Activated T-helper 1 cell treated with anti-CD3 and anti-CD28 coated beads, Interleukin-2, amount 50 U/mL, for 16 hours (primary cell): ENCODE measurements at places on chromosomes 6 and 20.

GRCh38 chr20:63536241-63536977, 767 bp downstream of the PTK6 start:
- no peak for DNase-seq

DNA sequence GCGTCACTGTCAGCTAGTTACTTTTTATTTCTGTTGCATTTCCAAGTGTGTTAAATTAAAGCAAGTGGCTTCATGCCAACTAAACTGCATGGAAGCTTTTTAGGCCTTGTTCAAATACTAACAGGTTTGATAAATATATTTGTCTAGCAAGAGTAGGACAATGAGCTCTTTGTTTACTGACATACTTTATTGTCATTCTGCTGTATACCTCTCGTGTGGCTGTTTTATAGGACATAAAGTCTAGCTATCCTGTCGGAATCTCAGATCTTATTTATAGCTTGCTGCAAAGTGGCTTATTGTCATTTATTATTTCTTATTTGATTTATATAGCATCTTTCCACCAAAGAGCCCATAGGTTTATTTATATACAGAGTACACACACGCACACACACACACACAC, 711.1 kb downstream of the KIF16B start:
- no peak for DNase-seq

GRCh38 chr6:38057994-38058393, 238.5 kb downstream of the ZFAND3 start:
- DNase-seq = no peak

- DNase-seq = no peak
Observed at GRCh38 chr6:97086781-97087180, 162.3 kb downstream of the KLHL32 start.

DNA sequence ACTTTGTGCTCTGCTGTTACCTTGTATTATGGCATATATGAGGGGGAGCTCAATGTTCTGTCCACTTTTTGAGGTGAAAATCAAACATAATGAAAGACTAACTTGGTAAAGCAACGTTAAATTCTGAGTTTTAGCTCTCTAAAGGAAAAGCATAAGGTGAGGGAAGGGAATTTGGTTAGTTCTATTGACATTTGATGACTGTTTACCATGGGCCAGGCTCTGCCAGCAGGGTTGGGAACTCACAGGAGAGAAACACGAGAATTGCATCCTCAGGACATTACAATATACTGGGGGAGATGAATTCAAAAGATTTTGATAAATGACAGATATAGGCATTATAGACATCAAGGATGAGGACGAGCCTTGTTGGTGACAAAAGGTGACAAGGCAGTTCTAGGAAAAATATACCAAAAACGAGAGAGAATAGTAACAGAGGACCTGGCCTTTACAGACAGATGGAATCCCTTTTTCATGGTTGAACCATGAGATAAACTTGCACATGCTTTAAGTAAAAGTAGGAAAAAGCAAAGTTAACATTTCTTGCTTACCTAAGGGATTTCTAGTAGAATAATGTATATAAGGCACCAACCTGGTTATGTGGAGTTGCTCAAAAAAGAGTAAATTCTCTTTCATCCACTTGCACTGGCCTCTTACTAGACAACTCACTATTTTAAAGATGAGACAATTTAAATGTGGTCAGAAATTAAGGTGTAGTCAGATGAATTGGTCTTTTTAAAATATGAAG, 191.4 kb downstream of the NKAIN2 start:
- no peak for DNase-seq

GRCh38 chr20:64065974-64066343, 3.0 kb downstream of the TCEA2 start:
- no peak for DNase-seq

DNA sequence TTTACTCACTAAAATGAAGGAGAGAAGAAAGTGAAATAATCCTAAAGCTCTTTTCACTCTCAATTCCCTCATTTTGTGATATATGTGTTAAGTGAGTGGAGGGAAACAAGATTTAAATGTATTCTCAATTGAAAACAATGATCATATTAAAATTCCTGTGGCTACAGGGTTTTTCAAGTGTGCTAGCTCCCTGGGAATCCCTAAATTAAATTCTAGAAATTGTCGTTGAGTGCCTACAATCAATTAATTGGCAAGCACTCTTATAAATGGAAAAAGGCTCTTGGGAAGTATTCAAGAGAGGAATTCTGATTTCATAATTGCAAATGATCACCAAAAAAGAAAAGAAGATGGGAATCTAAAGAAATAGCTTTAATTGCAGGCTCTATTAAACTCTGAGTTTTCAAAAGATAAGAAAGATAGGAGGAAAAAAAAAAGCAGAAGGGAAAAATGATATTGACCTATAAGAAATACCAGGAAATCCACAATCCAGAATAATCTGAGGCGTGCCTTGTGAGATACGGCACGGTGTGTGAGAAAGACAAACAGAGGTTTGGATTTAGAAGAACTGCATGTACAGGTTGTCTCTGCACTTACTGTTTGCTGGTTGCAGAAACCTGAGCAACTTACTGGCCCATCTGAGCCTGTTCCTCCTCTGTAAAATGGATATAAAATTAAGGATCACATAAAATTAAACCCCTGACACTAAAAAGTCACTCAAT, 18.3 kb upstream of the MBOAT1 start:
- no peak for DNase-seq

GRCh38 chr20:44918342-44918741, 8.5 kb downstream of the PABPC1L start:
- DNase-seq = no peak

DNA sequence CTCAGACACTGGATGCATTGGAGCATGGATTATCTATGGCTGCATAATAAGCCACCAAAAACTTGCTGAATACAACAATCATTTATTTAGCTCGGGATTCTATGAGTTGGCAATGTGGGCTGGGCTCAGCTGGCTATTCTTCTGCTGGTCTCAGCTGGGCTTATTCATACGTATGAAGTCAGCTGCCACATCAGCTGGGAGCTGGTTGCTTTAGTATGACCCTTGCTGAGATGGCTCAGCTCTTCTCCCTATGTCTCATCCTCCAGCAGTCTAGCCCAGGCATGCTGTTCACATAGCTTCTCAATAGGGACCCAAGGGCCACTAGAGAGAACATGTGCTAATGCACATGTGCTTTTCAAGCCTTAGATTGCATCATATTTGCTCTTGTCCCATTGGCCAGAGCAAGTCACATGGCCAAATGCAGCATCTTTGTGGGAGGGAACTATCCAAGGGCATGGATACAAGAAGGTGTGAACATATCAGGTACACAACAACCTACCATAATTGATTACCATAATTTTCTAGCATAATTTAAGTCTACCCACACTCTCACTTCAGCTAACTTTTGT, 444.6 kb downstream of the KIF16B start:
- DNase-seq = no peak

DNA sequence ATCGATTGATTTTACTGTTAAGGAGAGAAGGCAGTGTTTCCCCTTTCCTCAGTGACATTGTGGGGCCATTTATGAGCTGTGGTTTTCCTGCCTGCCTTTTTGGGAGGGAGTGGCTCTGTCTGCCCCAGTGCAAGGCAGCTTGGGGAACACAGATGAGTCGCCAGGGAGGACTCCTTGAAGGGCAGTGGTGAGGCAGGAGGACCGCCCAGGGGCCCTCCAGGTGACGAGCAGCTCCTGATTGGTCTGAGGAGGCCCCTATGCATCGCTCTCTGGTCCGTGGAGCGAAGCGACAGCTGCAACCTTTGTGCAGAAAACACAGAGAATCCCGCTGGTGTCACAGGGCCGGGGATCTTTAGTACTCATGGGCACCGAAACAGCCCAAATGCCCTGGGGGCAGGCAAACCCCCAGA, 100.3 kb downstream of the TMEM242 start:
- no peak for DNase-seq

DNA sequence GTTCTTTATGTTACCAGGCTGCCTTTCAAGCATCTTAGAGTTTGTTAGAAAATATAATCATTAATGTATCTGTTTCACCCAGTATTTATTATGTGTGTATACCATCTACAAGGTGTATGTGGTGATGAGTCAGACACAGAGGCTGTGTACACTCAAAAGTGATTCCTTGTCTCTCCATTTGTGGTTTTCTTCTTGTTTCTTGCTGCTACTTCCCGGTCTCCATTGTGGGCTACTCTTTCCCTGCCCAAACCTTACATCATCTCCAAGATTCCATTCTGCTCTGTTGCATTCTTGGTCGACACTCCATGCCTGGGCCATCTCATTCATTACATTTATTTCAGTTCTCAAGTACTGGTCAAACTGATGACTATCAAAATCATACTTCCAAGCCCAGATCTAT, 182.2 kb upstream of the STXBP5 start:
- no peak for DNase-seq

DNA sequence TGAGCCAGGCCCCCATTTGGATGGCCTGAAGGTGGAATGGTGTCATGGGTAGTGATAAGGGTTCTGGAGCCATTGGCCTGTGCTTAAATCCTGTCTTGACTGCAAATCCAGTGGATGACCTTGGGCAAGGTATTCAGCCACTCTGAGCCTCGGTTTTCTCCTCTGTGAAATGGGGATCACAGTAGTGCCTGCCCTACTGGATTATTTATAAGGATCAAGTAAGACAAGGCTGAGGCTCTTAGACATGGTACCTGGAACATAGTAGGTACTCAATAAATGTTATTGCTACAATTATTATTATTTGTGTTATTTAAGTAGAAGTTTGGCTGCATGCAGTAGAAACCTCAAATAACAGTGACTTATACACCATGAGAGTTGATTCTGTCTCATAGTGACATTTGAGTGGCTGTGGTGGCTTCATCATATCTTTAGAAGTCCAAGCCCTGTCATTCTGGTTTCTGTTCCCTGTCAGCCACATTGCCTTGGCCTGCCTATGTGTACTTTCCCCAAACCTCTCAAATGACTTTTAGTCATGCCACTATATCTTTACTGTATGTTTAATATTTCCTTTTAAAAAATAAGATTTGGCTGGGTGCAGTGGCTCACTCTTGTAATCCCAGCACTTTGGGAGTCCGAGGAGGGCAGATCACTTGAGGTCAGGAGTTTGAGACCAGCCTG, 37.6 kb upstream of the CHMP4B start:
- no peak for DNase-seq

DNA sequence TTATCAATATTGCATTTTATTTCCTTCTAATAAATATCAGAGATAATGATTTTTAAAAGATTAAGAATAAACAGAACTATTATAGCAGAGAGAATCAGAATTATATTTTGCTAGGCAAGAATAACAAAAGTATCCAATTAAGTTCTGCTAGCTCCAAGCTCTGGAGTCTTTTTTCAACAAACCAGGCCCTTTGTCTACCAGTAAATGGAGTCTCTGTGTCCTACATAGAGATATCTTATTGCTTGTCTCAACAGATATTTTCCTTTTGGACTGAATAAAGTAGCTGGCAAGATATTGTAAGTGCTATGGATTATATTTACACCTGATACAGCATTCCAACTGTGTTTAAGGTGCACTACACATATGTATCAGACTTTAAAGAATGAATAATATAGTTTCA, 107.1 kb downstream of the DST start:
- DNase-seq = no peak

DNA sequence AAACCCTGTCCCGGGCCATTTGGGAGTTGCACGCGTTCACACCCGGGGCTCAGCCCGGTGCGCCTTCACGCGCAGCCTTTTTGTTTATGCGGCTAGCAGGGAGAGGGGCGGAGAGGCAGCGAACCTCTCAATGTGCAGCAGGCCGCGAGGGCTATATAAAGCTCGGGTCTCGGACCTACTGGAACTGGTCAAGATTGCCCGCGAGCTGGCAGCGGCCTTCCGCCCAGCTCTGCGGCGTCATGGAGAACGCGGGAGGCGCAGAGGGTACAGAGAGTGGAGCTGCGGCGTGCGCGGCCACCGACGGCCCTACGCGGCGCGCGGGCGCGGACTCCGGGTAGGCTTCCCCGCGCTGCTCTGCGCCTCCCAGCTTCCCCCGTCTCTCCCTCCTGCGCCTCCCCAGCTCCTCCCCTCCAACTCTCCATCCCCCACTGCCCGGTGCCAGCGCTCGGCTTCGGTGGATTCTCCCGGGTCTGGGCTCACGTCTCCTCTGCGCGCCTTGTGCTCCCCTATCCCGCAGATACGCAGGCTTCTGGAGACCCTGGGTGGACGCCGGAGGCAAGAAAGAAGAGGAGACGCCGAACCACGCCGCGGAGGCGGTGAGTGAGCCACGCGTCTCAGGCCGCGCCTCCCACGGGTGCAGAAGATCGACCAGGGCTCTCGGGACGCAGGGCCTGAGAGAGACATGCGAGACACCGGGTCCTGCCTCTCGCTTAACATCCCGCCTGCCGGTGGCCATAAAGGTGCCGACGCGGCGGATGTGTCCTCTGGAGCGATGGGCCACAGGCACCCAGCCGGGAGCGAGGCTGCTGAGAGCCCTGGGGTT, at the start of gene RIPPLY2:
RIPPLY2 (plus strand) TSS at position 183 of the 823 bp plus-strand sequence; CDS start at position 240, 57 bp downstream.
- DNase-seq = no peak

- DNase-seq = no peak
Observed at GRCh38 chr6:154301839-154302752, 54.5 kb downstream of the IPCEF1 start.
